ENCODE measurements at places on chromosomes 13 and 19.

DNA sequence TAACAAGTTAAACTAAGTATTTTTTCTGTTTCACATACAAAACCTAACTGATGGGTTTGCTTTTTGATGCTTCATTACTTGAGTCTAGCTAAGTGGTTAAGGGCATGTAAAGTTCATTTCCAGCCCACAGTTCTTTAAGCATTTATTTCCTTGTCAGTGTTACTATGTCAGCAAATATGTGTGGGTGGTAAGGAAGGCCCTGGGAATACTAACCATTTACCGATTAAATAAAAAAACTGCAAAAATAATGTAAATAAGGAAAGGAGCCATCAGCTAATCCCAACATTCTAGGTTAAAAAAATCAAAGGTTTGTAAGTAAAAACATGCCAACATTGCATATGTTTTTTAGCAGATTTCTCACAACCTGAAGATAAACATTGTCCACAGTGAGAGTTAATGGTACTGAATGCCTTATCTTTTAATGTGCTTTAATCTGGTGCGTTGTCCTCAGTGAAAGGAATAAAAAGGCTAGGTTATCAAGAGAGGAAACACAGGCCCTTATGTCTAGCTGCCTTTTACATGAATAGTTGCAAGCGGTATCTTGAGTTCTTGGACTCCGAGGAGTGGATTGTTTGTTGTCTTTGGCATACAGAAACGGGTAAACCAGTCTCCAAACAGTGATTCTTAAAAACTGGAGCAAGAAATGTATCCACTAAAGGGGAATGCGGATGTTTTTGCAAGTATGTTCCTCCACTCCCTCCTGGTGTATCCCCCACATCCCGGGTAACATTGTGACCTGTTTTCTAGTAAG, 949.6 kb upstream of the SLC10A2 start:
- no peak for DNase-seq

DNA sequence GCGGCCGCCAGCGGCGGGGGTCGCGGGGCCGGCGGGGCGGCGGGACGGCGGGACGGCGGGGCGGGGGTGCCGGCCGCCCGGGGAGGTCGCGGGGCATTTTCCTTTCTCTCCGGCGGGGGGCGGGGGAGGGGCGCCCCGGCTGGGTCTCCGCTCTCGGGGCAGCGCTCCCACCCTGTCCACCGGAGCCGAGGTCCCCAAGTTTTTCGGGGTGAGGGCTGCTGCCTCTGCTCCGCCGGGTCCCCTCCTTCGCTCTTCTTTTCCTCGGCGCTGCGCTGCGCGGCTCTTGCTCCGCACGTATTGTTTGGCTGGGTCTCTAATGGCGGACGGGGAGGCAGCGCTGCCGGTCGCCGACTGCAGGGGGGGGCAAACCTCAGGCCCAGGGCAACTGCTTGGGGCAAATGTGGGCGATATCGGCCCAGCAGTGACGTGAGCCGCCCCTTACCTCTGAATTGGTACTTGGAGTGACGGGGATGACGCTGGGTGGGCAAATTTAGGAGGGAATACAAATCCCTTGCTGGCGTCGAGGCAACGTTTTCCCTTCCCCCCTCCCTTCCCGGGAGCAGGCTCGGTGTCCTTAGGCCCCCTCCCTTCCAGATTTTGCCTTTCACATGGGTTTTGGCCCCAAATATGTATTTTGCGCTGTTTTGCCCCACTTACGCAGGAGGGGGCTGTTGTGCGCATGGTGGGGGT, 759 bp downstream of the ZMYM2 start:
- DNase-seq: peak; percentile 31

GRCh38 chr13:106560821-106561220, 7.1 kb downstream of the ARGLU1 start:
- no peak for DNase-seq

GRCh38 chr13:33472446-33472845, 186.9 kb upstream of the STARD13 start:
- no peak for DNase-seq

GRCh38 chr13:113811081-113811928, 52.3 kb downstream of the TMEM255B start:
- DNase-seq: no peak

- no peak for DNase-seq
These were observed 9.3 kb downstream of the GSK3A start for GRCh38 chr19:42233106-42233505.

DNA sequence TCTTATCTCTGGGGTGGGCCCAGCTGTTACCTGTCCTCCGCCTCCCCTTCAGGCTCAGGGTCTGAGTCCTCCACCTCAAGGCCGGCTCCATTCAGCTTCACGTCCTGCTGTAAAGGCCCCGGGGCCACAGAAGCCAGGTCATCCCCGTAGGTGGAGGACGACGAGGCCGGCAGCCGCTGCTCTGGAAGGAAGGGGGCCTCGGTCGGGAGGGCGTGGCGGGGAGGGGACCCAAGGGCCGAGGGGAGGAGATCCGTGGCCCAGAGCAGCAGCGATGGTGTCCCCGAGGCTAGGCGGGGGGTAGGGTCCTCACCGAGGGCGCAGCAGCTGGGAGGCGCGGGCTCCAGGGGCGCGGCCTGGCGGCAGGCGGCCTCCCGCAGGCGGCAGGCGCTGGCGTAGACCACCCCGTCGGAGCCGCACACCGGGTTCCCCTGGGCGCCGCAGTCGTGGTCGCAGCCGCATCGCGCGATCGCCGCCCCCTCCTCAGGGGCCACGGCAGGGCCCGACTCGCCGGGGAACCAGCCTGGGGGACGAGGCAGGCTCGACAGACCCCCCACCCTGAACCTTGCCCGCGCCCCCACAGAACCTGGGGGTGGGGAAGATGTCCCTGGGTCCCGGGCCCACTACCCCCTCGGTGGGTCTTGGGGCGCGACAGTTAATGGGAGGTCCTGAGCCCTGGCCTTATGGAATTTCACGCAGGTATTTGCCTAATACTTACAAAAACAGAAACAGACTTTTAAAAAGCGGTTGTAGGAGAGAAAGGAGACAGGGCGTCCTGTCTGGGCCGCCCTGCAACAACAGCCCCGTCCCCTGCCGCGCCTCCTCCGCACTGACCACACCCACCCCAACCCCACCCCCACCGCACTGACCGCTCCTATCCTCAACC, 7.6 kb downstream of the F2RL3 start:
- DNase-seq: no peak

GRCh38 chr19:43310221-43310620, 40.9 kb upstream of the PSG9 start:
- no peak for DNase-seq

DNA sequence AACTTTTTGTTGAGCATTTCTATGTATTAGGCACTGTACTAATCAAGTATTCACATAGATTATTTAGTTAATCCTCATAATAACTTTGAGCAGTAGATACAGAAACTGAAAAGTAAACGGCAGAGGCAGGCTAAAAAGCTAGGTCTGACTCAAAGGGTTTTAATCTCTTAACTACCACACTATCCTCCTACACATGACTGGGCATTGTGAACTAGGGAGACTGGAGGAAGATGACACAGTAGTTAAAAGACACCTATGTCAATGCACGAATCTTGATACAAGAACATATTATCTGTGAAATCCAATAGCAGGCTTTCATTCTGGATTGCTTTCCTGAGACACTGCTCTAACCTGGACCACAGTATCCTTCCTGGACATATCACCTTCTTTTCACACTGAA, 36.3 kb downstream of the MICU2 start:
- DNase-seq: no peak

- DNase-seq: no peak
These were observed 433.9 kb downstream of the GPC6 start for GRCh38 chr13:93660391-93661063.

DNA sequence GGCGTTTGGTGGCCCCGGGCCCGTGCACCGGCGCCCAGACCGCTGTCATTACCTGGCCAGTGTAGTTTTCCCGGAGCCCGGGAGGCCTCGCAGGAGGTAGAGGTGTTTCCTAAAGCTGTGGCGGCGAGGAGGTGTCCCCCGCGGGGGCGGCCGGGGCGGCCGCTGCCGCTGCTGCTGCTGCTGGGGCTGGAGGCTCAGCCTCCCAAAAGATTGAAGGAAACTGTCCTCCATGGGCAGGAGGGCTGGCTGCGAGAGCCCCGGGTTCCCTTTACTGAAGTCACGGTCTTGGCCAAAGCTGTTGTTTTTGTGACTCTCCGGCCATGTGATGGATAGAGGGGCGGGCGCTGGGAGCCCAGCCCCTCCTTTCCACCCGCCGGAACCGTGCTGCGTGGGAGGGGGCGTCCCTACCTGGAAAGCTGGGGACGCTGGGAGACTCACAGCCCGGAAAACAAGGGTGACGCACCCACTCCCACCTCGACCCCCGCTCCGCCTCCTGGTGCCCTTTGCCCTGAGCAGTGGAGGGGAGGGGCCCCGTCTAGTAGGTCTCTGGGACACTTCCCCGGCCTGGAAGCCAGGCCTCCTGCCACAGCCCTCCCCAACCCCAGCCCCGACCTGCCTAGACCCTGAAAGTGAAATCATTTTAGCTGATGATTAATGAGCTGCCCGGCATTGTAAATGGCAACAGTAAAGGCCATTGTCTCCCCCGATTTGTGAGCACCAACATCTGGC, at the start of gene N4BP2L1:
TSS of gene N4BP2L1 (minus strand) at position 279 of the 729 bp plus-strand sequence. CDS start at position 231, 48 bp downstream.
- peak; percentile 47 for DNase-seq

Data from omental fat pad (tissue), 4 donors.